ENCODE measurements at places on chromosomes 12 and 14. TPM values are rescaled to one million over a fixed set of nuclear protein-coding genes. Genes with fewer than 3 reads are reported as not detected.
A peak's percentile ranks its signal among the peaks of the same experiment; 100 is the strongest.

GRCh38 chr12:2668816-2669215 lies 126.0 kb upstream of the FKBP4 start:
- H3K27me3 ChIP-seq, result no peaks in the 10 kb centered on the region
- no peaks in the 10 kb centered on the region for H3K4me1 ChIP-seq
- DNase-seq, result no peak
- H3K27ac ChIP-seq, result no peak overlapping the region

Gene MAP1LC3B2
- polyA plus RNA-seq, result 0.68 TPM

DNA sequence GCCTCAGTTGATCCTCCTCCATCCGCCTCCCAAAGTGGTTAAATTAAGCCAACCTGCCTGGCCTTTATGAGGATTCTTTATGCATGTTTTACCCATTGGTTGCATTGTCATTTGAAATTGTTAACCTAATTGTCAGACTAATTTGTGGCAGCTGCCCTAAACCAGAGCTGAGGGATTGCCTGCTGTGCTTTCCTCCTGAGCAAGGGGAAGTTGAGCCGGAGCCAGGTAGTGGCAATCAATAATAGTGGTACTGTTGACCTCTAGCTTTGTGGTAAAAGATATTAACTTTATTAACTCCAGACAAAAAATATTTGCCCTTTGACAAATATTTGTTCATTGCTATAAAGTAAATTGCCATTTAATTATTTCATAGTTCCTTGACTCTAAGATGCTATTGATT lies 5.6 kb upstream of the HEBP1 start:
- peak; percentile 67 for DNase-seq
- no peak overlapping the region for H3K4me3 ChIP-seq
- H3K4me1 ChIP-seq, result no peaks in the 10 kb centered on the region
- H3K36me3 ChIP-seq, result no peaks in the 10 kb centered on the region
- H3K27ac ChIP-seq, result no peak overlapping the region

DNA sequence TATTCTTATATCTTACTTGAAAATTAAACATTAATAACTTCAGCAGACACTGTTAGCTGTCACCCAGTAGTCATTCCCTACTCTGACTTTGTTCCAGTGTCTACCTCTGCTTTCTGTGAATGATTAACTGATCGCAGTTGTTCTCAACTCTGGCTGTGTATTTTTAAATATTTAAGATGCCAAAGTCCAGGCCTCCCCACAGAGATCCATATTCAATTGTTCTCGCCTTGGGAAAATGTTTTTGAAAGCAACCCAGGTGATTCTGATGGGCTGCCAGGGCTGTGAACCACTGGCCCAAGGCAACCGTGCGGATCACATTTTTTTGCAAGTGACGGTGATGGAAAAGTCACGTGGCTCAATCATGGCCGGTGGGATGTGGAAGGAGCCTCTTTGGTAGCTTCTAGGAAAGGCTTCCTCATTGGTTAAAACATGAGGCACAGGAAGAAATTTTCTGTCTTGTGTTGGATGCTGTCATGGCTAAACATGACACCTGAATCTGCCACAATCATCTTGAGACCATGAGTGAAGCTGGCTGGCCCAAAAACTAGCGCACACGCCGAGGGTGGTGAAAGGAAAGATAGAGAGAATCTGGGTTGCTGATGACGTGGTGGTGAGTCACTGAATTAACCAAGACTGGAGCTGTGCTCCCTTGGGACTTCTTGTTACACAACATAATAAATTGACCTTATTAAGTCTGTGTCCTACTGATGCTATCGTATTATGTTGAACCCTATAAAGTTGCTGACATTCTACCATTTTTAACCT lies 37.2 kb downstream of the RDH12 start:
- peak overlapping the region; percentile 19 for H3K27ac ChIP-seq
- DNase-seq, result peak; percentile 83
- H3K36me3 ChIP-seq, result no peaks in the 10 kb centered on the region
- no peaks in the 10 kb centered on the region for H3K27me3 ChIP-seq

DNA sequence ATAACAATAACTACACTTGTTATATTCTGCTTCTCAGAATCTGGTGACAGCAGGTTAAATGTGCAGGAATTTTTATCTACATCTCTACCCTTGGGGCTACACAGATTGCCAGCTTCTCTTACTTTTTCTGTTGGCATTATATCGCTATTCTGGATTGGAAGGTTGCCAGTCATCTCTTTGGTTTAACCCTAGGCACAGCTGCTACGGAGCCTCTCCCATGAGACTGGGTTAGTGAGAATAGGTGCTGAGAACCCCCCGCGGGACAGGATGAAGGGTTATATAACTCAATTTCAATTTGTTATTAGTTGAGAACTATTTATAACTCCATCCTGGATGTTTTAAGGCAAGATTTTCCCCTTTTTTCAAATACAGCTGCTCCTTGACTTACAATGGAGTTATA lies 73.1 kb downstream of the ACADS start:
- no peaks in the 10 kb centered on the region for H3K4me1 ChIP-seq
- no peak for DNase-seq
- no peaks in the 10 kb centered on the region for H3K36me3 ChIP-seq

Gene SLCO1A2
- 0.21 TPM for polyA plus RNA-seq

Gene PPP1R13B
- 31.4 TPM for polyA plus RNA-seq

DNA sequence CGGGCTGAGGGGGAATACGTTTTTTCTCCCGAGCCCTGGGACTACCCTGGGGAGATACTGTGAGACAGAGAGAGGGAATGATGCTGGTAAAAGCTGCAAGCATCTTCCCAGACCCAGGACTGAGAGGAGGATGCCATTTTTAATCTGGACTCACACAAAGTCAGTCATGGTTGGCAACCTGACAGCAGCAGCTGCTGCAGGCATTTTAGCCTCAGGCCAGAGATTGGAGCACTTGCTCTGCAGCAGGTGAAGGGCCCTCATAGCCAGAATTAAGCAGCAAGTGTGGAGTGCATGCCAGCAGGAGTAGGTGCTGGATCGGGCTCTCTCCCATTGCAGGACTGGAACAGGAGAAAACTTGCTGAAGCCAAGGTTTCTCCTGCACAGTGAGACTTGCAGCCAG lies 361.1 kb upstream of the CLEC14A start:
- no peaks in the 10 kb centered on the region for H3K36me3 ChIP-seq
- H3K4me3 ChIP-seq, result no peak overlapping the region
- H3K27ac ChIP-seq, result no peak overlapping the region
- DNase-seq, result no peak
- H3K4me1 ChIP-seq, result no peaks in the 10 kb centered on the region

DNA sequence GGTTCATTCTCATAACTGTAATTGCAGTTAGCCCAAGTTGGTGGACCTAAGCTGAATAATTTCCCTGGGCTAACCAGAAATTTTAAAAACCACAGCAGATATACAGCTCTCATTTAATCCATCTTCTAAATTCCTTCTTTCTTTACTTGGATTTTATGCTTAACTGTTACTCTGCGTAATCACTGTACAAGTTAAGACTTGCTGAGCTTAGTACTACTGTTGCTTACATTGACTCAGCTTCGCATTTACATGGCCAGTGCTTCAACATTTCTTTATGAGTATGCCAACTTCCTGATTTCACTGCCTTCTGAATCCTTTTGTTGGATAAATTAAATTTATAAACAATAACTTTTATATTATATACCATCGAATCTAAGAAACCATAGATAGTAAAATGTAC lies 147.4 kb downstream of the SLC38A4 start:
- no peaks in the 10 kb centered on the region for H3K27me3 ChIP-seq
- H3K36me3 ChIP-seq, result no peaks in the 10 kb centered on the region
- no peaks in the 10 kb centered on the region for H3K4me1 ChIP-seq
- no peak overlapping the region for H3K4me3 ChIP-seq

DNA sequence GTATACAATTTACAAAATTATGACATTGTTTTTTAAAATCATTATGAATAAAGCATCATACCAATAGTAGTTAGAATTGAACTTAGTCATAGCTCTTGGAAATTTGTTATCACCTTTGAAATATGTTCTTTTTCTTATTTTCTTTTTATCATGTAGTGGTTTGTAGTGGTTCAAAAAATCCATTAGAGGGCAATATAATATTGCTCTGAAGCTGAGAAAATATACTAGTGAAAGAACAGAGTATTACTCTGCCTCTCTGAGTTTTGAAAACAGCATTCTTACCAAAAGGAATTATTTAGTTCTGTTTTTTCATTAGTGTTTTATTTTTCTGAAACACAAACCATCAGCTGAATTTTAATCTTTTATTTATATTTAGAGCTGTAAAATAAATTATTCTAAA lies 76.2 kb downstream of the PDZRN4 start:
- DNase-seq, result no peak
- no peaks in the 10 kb centered on the region for H3K27me3 ChIP-seq
- H3K27ac ChIP-seq, result no peak overlapping the region
- no peak overlapping the region for H3K4me3 ChIP-seq

Gene SLC17A8
- not detected for polyA plus RNA-seq

DNA sequence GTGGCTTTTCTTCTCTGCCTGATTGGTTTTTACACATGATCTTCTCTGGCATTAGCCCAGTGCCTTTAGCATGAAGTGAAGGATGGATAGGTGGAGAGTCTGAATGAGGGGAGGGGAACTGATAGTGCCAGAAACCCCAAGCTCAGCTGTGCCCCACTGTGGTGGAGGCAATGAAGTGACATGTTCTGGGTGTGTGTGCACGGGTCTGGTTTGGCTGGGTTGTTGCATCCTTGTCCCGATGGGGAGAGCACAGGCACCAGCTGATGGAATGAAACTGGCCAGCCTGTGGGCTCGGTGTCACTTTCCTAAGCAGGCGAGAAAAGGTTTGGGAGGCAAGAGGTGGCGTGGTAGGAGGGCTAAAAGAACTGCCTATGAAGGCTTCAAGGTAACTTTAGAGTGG lies 65.3 kb downstream of the CACNA1C start:
- peaks cover 3% of the 10 kb centered on the region for H3K4me1 ChIP-seq
- no peak overlapping the region for H3K27ac ChIP-seq
- H3K27me3 ChIP-seq, result no peaks in the 10 kb centered on the region
- no peak for DNase-seq

Gene HOXC12
- not detected for polyA plus RNA-seq

Gene ERGIC2
- 19.7 TPM for polyA plus RNA-seq

Gene DBX2
- polyA plus RNA-seq, result not detected

DNA sequence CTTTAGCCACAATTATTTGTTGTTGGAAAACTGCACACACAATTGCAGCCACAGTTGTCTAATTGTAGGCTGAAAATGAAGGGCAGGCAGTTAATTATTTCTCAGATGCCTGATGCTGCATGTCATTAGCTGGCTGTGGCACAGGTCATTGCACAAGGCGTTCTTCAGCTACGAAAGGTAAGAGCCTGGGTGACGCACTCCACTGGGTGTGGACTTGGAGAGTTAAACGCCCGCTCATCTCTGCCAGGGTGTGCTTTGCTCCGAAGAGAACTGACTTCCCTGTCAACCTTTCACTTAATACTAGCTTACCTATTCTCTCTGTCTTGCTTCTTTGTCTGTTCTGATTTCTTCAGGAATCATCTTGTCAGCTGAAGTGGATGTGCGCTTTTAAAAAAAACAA lies 91.4 kb upstream of the CPM start:
- no peak for DNase-seq
- no peaks in the 10 kb centered on the region for H3K4me1 ChIP-seq
- no peaks in the 10 kb centered on the region for H3K27me3 ChIP-seq
- H3K27ac ChIP-seq, result no peak overlapping the region
- no peak overlapping the region for H3K4me3 ChIP-seq

Gene KLC1
- polyA plus RNA-seq, result 79.6 TPM

Gene C12orf54
- polyA plus RNA-seq, result 0.61 TPM

- DNase-seq, result no peak
- no peaks in the 10 kb centered on the region for H3K4me1 ChIP-seq
- no peaks in the 10 kb centered on the region for H3K36me3 ChIP-seq
These were observed 450.5 kb upstream of the FAR2 start for GRCh38 chr12:28698553-28698952.

Gene CLEC1A
- 0.80 TPM for polyA plus RNA-seq

Gene IL22
- not detected for polyA plus RNA-seq

Gene CKAP4
- 5.6 TPM for polyA plus RNA-seq

Gene SLC5A8
- not detected for polyA plus RNA-seq

DNA sequence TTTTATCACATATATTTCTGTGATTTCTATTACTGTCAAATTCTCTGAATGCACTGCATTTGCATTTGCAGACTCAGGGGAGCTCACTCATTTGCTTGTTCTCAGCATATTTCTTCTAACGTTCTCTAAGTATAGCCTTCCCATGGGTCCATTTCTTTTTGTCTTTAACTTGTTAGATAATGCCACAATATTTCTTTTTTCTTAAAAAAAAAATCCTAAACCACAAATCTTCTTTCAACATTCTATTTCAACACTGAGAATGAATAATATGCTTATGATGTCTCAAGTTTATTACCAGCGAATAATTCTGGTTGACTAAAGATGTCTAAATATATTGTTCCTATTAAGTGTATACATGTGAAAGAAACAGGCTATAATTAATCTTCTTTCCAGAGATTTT lies 200.2 kb downstream of the ANO6 start:
- no peak overlapping the region for H3K27ac ChIP-seq
- DNase-seq, result no peak
- H3K36me3 ChIP-seq, result no peaks in the 10 kb centered on the region
- no peak overlapping the region for H3K4me3 ChIP-seq
- no peaks in the 10 kb centered on the region for H3K4me1 ChIP-seq

Gene TTC8
- 10.8 TPM for polyA plus RNA-seq

DNA sequence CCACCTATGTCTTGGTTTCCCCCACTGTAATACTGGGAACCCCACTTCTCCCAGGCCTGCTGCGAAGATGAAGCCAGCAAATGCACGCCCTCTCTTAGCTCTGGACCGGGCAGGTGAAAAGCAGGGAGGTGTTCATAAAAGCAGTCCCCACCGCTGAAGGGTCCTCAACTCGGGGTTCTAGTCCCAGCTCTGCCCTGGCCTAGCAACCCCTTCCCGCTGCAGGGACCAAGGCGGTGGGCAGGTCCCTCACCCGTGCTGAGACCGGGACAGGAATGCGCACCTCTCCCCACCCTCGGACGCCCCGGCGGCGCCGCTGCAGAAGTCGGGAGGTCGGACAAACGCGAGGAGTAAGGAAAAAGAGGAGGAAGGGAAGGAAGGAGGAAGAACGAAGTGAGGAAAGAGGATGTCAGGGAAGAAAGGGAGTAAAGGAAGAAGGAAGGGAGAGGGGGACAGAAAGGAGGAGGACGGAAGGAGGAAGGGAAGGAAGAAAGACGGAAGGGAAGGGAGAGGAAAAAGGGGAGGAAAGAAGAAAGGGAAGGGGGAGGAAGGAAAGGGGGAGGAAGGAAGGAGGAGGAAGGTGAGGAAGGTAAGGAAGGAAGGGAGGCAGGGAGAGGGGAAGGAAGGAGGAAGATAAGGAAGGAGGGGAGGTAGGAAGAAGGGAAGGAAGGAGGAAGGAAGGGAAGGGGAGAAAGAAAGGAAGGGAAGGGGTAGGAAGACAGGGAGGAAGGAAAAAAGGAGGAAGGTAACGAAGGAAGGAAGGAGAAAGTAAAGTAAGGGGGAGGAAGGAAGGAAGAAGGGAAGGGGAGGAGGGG lies 701 bp downstream of the SPRING1 start:
- no peaks in the 10 kb centered on the region for H3K27me3 ChIP-seq
- H3K36me3 ChIP-seq, result no peaks in the 10 kb centered on the region
- no peak for DNase-seq
- peak overlapping the region; percentile 67 for H3K27ac ChIP-seq
- peaks cover 11% of the 10 kb centered on the region for H3K4me1 ChIP-seq

DNA sequence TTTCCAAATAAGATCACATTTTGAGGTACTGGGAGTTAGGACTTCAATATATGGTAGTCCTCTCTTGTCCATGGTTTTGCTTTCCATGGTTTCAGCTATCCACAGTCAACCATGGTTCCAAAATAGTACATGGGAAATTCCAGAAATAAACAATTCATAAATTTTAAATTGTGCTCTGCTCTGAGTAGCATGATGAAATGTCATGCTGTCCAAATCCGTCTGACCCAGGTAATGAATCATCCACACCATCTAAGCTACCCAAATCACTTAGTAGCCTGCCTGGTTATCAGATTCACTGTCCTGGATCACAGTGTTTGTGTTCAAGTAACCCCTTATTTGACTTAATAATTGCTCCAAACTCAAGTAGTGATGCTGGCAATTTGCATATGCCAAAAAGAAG lies 197.9 kb downstream of the TMTC3 start:
- H3K27ac ChIP-seq, result no peak overlapping the region
- no peak overlapping the region for H3K4me3 ChIP-seq
- no peaks in the 10 kb centered on the region for H3K4me1 ChIP-seq
- DNase-seq, result no peak

Gene ABHD12B
- not detected for polyA plus RNA-seq
